ENCODE measurements at places on chromosomes 1 and 21. TPM values are rescaled to one million over a fixed set of nuclear protein-coding genes. Genes with fewer than 3 reads are reported as not detected.

The OR2L8 gene
- not detected for total RNA-seq

The PRRX1 gene
- 124 TPM for total RNA-seq

The OR2T35 gene
- not detected for total RNA-seq

The HAO2 gene
- not detected for total RNA-seq

DNA sequence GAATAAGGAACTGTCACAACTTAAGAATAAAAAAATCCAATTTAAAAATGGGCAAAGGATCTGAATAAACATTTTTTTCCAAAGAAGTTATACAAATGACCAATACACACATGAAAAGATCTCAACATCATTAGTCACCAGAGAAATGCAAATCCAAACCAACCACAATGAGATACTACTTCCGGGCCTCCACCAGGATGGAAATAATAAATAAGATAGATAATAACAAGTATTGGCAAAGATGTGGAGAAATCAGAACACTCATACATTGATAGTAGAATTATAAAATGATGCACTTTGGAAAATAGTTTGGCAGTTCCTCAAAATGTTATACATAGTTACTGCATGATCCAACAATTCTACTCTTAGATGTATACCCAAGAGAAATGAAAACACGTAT lies 18.7 kb downstream of the ZSWIM5 start:
- no peak for DNase-seq

GRCh38 chr1:156612666-156613065 lies 6.5 kb upstream of the HAPLN2 start:
- DNase-seq = no peak

DNA sequence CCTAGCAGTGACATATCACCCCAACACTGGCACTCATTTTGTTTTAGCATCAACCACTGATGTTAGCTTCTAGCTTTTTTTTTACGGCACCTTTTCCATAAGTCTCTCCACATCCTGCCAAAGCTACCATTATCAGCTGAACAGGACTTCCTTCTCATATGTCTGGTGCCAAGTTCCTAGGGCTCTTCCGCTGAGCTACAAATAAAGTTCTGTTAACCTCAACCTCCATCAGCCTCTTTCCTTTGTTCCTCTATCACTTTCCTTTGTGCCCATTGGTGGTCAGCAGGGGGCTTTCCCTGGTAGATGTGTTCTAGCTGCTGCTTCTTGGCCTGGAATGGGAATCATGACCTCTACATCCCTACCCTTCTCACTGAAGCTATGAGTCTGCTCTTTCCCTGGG lies 163.8 kb downstream of the FAF1 start:
- DNase-seq = no peak

- DNase-seq = no peak
These were observed 346.5 kb downstream of the USH2A start for GRCh38 chr1:216076751-216077150.

All from cardiac septum (tissue), 1 donor.